ENCODE measurements at places on chromosomes 11 and 22.

- DNase-seq = no peak
Observed at GRCh38 chr11:111391328-111392124, 12.5 kb upstream of the POU2AF1 start.

DNA sequence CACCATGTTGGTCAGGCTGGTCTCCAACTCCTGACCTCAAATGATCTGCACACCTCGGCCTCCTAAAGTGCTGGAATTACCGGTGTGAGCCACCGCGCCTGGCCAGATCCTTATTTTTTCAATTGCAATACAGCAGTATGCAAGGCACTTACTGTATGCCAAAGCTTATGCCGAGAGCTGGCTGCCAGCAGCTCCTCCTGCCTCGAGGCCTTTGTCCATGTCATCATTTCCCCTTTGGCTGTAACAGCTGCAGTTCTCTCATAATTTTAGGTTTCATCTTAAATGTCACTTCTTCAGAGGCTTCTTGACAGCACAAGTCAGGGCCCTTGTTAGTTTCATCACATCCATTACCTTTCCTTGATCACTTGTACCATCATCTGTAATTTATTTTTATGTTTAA is 1.5 kb upstream of the SREBF2 start:
- DNase-seq = no peak

- DNase-seq = no peak
Observed at GRCh38 chr11:22467248-22467647, 129.1 kb downstream of the SLC17A6 start.

DNA sequence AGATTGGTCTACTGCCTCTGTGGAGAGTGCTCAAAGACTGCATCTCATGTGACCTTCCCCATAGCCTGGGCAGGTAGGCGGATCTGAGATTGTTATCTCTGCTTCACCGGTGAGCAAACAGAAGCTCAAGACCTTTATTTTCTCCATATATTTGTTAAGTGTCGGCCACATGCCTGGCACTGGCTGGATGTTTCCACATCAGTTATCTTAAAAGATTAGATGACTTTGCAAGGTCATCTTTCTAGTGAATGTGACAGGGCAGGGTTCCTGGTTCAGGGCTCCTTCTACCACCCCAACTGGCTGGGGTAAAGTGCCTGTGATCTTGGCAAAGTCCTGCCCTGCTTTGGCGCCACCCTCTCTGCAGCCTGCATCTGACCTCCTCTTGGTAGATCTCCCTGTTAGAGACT is 125.0 kb downstream of the CCDC81 start:
- DNase-seq = no peak

DNA sequence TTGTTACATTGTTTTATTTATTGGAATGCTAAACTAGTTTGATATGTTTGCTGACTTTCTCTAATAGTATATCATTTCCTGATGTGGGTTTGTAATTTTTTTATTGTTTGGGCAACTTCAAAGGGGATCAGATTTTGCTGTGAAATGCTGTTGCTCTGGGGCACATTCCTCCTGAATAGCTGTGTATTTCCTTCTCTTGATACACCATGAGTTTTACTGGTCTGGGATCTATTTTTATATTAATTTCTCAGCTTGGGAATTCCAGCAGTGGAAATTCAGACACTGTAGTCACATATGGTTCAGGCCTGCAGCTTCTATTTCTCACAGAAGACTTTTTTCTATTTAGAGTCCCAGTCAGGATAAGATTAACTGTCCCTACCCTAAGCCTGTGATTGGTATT is 58.9 kb downstream of the RPUSD4 start:
- DNase-seq = no peak

DNA sequence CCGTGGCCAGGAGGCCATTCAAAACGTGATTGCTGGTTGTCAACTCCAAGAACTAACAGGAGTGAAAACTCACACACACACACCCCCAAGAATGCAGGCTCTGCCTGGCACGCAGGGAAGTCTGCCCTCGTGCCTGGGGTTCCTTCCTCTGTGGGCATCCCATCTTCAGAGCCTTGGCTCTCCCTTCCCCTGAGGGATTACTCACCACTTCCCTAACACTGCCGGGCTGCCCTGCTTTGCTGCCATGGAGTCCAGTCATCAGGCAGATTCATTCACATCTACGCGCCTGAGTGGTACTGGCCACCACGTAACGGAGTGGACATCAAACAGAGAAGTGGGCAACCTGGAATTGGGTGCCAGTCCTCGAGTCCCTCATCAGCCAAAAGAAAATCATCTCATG is 120.7 kb upstream of the TMEM45B start:
- DNase-seq = no peak

DNA sequence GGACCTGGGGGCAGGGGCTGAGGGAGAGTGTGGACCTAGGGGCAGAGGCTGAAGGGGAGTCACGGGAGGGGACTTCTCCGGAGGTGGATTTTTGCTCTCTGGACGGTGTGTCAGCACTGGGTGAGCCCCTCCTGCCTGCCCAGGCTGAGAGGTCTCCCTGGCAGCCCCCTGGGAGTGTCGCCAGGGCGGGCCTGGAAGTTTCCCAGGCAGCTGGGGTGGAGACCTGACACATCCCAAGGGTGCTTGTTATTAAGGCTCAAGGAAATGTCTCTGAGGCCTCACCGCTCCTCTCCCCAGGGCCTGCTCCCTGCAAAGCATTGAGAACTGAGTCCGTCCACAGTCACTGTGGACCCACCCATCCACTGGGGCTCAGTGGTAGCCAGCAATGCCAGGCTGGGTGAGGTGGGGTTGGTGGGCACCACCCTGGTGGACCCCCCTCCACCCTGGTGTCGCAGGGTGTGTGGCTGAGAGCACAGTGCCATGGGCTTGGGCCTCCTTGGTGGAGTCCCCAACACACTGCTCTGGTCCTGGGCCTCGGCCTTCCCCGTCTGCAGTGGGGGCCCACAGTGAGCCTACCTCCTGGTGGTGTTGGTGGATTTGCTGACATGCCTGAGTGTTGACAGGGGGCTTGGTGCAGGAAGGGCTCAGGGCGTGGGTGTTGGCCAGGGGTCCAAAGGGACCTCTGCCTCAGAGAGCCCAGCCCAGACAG is 2.5 kb downstream of the CD81 start:
- no peak for DNase-seq

DNA sequence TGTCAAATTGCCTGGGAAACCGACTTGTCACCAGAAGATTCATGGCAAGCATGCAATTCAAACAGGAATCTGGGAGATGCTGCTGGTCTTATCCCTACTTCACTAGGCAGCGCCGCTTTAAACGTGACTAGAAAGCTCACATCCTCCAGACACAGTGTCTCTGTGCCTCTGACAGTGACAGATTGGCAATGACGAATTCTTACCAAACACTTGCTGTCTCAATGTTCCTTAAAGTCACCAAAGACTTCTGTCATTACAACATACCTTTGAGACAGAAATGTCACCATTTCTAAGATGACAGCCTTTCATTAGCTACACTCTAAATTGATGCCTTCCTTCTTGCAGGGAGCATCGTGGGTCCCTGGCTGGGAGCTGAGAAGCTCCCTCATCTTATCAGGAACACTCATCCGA is 197.8 kb downstream of the CWF19L2 start:
- no peak for DNase-seq

DNA sequence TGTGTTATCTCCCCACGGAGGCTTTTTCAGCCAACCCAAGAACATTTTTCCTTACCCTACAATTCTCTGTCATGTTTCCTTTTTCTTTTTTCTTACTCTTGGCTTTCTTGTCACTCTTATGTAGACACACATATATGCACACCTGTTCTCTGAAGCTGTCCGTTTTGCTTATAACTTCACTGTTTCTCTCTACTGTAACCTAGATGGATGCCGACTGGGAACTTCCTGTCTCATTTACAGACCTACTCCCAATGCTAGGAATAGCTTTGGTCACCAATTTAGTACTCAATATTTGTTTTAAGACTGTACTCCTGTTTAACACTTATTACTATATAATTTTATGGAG is 9.9 kb upstream of the CASP12 start:
- no peak for DNase-seq

DNA sequence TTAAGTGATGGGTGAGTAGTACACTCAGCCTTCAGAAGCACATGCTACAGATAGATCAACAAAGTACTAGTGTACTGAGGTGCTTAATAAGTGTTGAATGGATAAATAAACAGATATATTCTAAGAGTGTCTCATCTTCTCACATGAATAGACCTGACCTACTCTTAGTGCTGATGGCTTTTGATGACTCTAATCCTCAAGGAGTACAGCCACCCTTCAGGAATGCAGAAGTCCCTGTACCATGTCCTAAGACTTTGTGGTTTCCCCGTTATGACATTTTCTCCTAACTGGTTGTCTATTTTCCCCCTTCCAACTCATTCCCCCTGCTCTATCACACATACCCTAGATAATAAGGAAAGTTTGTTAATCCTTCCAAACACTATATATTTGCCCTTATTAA is 61.6 kb downstream of the C11orf65 start:
- no peak for DNase-seq

DNA sequence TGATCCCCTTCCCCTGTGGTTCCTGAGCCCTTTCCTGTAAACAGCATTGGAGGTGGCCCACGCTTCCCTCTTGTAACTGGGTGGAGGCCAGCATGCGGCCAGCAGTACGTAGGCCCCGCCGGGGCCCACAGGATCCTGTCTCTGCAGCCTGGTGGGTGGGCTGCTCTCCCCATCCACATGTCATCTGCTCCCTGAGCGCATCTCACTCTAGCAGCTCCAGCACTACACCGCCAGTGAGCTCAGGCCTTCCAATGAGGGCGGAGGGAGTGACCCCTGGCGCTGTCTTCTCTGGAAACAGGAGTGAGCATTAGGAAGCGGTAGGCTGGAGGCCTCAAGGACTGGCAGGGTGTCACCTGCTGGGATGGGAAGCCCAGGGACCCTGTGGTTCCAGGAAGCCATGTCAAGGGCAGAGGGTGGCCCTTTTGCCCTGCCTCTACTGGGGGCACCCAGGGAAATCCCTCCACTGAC is 363.9 kb downstream of the TBC1D22A start:
- no peak for DNase-seq

All from NCI-H2081 (cell line).